ENCODE measurements at places on chromosomes 1 and 21.

DNA sequence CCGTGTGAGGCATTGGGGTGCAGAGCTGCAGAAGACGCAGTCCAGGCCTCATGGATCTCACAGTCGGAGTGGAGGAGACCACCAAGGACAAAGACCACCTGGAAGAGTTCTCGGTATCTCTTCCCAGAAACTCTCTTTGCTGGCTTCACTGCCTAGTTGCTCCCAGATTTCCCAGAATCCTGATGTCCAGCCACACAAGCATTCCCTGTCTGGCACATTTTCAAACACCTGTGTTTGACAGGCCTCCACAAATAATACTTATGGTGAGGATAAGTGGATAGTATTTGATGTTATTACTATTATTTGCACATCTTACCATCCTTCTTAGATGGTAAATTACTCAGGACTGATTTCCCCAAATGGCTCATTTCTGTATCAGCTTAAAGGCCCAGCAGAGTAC lies 27.7 kb upstream of the KANK4 start:
- no peak for DNase-seq

GRCh38 chr1:66873111-66873510 lies 51.5 kb downstream of the DNAI4 start:
- DNase-seq, result no peak

GRCh38 chr1:167520711-167521206 lies 2.4 kb upstream of the CD247 start:
- no peak for DNase-seq

- no peak for DNase-seq
Measured at GRCh38 chr1:210407207-210407886, 78.6 kb downstream of the HHAT start.

DNA sequence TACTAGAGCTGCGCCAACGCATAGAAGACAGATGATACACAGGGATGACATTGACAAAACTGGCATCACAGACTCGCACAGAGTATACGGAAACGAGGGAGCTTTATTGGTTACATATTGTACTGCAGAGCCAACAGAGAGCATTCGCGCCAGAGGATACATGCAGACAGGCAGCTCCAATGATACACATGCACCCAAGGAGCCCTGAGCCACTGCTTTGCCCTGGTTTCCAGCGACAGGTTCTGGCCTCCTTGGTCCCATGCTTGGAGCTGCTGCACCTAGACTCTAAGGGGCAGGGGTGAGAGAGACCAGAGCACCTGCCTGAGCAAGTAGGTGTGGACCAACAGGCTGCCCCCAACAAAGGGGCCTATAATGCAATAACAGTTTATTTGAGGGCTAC lies 65.6 kb downstream of the KDM1A start:
- no peak for DNase-seq

DNA sequence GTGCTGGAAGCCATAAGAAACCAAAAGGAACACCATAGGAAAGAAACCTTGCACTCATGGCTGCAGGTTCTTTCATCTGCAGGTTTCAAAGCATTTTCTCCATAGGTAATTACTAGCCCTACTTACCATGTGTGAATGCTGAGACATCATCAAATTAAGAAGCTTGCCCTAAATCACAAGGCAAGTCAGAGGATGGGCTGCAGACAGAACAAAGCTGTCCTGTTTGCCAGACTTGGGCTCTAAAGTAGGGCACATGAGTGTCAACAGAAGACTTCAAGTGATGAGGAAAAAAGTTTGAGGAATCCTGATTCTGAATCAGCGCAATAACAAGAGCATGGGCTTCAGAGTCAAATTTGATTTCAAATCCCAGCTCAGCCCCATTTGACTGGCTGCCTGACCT lies 5.8 kb upstream of the EPS15 start:
- DNase-seq, result no peak

DNA sequence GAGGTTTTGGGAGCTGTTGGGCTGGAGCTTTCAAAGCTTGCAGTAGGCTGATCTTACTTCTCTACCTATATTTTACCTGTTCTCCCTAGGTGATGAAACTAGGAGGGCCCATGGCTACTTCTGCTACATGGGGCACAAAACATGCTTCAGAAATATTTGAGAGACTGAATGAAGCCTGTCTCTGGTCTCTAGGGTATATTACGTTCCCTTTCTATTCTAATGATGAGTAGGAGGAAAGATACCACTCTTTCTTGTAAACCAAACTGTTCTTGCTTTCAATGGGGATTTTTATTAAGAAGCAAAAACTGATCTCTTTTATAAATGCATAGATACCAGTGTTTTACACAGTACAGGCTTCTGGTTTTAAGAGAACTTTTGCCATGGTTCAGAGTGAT lies 103.1 kb downstream of the GALNT2 start:
- DNase-seq, result no peak

DNA sequence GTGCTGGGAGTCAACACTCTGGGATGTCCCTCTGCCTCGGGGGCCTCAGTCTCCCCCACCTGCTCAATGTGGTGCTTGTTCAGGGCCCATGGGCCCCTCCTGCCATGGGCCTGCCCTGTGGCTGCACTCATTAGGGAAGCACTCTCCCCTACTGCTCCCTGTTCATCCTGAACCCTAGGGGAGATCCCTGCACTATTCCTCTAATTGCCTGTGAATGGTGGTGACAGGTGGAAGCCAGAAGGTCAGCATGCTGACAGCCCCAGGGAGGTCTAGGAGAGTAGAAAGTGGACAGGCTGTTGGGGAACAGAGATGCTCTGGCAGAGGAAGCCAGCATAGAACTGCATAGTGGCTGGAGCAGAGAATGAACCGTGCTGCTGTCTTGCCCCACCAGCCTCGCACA lies 217.6 kb downstream of the TRABD2B start:
- no peak for DNase-seq

DNA sequence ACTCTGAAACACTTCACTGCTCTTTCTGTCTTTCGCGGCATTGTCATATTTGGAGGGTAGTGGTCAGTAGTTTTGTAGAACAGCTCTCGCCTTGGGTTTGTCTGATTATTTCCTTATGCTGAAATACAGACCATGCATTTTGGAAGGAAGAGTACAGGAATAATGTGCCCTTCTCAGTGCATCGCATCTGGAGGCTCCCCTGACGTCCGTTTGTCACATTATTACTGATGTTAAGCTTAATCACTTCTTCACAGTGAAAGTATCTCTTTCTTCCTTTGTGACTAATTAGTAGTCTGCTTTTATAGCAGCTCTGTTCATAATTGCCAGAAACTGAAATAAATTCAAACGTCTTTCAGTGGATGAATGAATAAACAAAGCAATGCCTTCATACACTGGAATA lies 85.7 kb upstream of the CXADR start:
- no peak for DNase-seq

- no peak for DNase-seq
Measured at GRCh38 chr1:239575113-239575512, 188.7 kb downstream of the CHRM3 start.

DNA sequence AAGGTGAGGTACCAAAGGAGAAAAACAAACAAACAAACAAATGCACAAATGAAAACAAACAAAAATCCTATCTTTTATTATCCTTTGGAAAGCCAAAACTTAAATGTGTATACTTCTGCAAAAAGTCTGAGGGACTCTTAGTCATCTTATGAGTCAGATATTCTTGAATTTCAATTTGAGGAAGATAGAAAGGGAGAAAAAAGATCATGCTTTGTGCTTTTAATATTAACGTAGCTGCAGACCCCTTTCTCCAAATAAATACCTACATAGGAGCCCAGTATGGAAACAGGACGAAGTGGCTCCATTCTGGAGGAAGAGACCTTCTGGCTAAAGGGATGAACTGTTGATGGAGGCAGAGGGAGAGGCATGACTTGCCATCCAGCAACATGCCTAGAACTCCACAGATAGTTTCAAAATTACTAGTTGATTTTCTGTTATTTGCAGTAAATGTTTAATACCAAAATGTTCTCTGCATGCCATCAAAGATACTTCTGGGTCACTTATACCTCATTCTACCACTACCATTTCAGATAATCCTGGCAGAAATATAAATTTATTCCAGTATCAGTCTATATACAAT lies 25.4 kb downstream of the NUP210L start:
- DNase-seq, result no peak

GRCh38 chr21:31644643-31645042 lies 14.8 kb upstream of the SOD1 start:
- no peak for DNase-seq

DNA sequence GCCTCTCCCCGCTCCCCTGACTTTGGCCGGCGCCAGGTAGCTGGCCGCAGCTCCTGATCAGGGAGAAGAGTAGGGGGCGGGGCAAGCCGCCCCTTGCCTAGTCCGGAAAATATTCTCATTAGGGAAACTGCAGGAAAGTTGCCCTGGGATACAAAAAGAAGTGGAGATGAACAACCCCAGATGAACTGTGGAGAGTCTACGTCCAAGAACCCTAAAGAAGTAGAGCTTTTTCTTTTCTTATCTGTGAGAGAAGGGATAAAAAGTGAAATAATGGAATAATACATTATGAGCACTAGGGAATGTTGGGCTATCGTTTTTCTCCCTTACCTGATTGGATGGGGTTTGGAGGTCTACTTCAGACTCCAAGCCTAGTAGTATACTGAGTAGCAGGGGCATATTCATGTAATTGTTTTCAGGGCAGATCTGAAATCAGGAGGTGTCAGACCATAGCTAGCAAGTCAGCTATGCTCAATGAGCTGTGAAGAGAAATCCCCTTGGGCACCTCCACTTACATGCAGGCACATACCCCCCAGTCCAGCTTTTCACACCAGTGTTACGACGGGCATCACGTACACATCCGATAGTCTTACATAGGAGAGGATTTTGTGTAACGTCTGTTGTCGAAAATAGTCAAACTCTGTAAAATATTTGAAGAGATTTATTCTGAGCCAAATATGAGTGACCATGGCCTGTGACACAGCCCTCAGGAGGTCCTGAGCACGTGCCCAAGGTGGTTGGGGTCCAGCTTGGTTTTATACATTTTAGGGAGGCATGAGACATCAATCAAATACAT lies 1.7 kb upstream of the DUSP10 start:
- DNase-seq, result no peak

DNA sequence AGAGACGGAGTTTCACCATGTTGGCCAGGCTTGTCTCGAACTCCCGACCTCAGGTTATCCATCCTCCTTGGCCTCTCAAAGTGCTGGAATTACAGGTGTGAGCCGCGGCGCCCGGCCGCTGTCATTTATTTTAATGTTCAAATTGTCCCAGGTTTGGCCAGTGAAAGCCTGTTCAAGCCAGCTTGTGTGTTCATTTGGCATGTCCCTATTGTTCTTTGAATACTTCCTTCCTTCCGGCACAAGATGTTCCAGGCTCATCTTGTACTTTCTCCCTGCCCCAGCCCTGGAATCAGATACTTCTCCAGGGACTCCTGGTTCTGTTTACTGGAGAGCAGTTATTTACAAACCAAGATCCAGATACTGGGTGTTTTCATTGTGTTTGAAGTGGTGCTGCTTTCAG lies 37.0 kb downstream of the ZBTB8B start:
- no peak for DNase-seq

- no peak for DNase-seq
Measured at GRCh38 chr1:77143529-77144121, 75.6 kb downstream of the PIGK start.

DNA sequence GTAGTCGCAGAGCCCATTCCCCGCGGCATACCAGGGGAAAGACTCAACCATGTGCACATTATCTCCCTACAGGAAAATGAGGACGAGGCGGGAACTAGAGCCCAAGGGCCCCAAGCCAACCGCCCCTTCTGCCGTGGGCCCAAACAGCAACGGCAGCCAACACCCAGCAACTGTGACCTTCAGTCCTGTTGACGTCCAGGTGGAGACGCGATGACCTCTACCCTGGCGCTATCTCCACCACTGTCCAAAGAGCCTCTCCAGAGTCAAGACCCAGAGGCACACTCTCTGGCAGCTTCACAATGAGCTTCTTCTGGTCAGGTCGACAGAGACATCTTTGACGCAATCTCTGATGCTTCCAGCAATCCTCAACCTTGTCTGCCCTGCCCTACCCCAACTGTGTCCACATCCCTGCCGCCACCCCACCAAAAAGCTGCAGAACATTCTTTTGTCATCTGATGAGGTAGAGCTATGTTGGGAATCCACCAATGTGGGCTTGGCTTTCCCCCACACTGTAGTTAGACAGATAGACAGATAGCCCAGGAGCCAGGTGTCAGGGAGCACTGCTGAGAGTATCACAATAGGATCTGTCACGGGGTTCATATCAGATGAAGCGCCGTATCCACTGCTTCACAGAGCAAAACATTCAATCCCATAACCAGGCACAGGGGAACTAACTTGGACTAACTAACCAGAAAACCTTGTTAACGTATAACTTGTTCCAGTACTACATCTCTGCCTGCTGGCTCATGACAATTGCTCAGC lies 37.4 kb upstream of the SRRM1 start:
- no peak for DNase-seq

GRCh38 chr21:36395353-36396111 lies 10.3 kb downstream of the CHAF1B start:
- DNase-seq, result no peak

DNA sequence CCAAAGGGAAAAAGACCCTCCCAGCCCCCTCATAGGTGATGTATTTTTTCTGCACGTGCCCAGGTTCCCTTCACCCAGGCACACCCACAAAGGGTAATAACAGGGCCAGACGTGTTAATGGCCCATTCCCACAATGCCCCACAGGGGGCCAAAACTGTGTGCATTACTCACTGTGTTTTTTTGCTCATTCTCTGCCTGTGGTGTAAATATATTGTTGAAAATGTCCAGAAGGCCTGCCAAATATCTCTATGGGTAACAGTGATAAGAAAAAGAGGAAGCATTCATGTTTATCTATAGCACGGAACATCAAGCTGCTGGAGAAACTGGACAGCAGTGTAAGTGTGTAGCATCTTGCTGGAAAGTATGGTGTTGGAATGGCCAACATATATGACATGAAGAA lies 21.9 kb downstream of the RHEX start:
- no peak for DNase-seq

- no peak for DNase-seq
Measured at GRCh38 chr1:155636397-155637153, 26.6 kb downstream of the MSTO1 start.

DNA sequence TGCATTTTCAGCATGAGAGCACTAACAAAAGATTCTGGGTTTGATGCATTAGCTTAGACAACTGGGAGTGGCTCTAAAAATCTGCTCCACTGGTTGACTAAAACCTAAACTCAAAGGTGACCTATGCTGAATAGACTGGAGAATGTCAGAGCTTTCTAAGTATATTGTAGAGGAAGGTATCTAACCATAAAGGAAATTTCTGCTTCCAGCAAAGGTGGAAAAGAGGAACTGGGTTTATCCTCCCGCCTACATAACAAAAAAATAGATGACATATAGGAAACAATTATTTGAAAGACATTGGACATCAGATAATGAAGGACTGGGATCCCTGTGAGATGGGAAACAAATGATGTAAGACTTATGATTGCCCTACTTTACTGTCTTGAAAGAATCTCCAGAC lies 35.8 kb upstream of the CR2 start:
- no peak for DNase-seq

DNA sequence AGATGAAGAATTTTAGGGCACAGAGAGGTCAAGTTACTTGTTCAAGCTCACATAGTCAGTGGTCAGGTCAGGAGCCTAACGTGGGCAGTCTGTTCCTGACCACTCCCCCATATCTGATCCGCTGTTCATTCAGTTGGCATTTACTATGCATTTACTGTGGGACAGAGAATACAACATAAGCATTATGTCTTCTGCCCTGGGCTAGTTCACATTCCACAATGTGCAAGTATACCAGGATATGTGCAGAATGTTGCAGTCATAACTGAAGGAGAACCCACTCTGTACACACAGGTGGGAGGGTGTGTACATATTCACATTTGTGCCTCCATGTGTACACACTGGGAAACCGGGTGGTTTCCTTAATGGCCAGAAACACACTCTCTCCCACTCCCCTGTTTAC lies 309.6 kb downstream of the PRDM2 start:
- DNase-seq, result no peak

Data from epithelial cell of proximal tubule (primary cell).